Urinary bladder (tissue), 4 donors: ENCODE measurements at places on chromosomes 4 and X. TPM values are rescaled to one million over a fixed set of nuclear protein-coding genes. Genes with fewer than 3 reads are reported as not detected.

DNA sequence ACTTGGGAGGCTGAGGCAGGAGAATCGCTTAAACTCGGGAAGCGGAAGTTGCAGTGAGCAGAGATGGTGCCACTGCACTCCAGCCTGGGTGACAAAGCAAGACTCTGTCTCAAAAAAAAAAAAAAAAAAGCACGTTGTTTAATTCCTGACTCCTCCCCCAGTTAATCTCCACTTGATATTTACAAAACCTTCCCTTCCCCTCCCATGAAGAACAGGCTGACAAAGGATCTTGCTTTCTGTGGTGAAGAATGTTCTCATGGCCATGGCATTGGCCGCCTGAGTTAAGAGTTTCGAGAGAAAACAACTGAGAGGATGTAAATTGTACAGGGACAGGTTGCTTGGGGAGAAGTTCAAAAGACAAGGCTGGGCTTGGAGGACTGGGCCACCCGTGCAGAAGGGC is 168.2 kb upstream of the BCOR start:
- DNase-seq = no peak

- DNase-seq = no peak
These were observed 562.2 kb downstream of the ZIC3 start for GRCh38 chrX:138128027-138128671.

DNA sequence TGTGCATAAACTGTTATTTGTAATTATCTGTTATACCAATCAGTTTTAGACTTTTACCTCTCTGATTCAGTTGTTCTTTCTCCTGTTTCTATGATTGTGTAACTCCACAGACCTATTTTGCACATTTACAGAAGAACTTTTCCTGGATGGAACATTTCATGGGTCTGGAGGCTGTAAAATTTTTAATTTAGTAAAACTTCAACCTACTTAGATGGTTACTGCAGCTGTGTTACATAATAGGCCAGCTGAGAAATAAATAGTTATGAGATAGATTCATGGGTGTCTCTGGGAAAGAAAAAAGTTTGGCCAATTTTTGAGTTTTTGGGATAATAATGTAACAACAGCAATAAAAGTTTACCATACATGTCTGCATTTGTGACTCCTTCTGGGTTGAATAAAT is 253.5 kb downstream of the ARHGAP24 start:
- DNase-seq = no peak

Gene RIPPLY1
- total RNA-seq = not detected

DNA sequence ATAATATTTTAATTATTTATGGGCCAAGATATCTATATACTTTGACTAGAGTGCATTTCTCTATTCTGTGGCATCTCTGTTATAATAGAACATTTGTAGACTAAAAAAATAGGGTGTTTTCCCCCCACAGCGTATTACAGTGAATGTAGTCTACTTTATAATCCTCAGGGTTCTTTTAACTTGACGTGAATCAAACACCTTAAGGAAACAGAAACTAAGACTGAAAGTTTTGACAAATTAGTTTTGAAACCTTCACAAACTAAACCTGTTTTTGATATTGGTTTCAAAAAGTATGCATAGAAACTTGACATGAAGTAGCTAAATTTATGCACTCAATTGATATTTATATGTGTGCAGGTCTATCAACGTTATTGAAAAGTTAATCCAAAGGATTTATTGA is 1963.1 kb upstream of the TENM3 start:
- DNase-seq = no peak
